ENCODE measurements at places on chromosomes 3 and 15.
A peak's percentile ranks its signal among the peaks of the same experiment; 100 is the strongest.

GRCh38 chr3:112327371-112327951 lies 5.5 kb upstream of the CD200 start:
- peak; percentile 70 for DNase-seq

GRCh38 chr15:82958638-82959037 lies 6.1 kb upstream of the HOMER2 start:
- no peak for DNase-seq

DNA sequence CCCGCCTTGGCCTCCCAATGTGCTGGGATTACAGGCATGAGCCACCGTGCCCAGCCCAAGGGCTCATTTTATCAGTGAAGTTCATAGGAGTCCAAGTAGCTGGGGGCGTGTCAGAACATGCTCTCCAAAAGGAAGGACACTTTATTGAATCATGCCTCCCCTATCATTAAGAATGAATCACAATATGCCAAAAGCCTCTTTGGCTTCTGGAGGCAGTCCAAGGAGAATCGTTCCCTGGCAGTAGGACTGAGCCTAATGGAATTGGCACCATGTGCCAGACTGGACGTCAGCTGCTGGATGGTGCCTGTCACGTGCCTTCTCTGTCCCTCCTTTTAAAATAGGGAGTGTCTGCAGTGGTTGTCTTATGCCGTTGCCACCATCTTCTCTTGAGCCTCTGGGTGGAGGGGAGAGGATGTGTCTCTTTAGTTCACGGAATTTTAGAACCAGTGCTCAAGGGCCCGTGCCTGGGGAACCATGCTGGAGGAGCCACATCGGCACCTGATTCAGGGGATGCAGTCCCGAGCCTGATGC lies 234.7 kb upstream of the LYSMD4 start:
- peak; percentile 98 for DNase-seq

DNA sequence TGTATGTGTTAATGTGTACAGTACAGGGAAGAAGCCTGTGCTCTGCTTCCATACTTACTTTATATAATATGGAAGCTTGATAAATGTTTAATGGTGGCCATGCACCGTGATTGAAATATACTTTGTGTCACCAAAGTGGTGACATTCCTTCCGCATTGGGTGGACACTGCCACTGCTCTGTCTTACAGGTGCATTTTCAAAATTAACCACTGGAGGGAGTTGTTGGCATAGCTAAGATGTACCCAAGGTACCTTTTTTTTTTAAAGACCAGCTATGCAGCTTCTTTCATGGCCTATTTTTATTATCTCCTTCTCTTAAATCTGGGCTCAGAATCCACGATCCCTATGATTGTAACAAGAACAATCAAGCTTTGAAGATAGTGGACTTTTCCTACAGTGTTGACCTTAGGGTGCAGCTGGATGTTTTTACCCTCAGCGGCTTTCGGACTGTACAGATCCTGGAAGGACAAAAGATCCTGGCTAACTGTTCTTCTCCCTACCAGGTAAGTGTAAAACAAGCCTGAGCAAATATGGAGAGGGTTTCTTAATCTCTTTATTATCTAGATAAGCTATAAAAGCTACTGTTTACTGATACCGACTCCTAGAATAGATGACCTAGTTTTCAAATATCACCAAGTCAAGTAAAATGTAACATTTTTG lies 21.6 kb upstream of the PAK6 start:
- DNase-seq = peak; percentile 74

DNA sequence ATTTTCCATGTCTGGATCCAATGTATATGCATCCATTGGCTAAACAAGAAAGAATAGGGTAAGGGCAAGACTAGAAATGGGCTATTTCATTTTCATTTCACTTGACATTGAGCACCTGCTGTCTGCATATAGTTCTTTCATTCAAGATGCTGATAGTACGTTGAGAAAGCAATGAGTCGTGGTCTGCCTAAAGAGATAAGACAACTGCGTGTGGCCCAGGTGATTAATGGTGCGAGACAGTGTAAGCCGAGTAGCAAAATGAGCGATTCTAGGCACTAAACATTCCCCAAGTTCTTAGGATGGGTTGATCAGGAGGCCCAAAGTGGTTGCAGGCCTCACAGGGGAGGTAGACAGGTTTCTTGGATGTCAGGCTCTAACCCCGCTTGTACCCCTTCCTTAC lies 235.4 kb downstream of the PDCD6IP start:
- DNase-seq = no peak

GRCh38 chr3:40653001-40653400 lies 128.2 kb downstream of the ZNF621 start:
- DNase-seq = no peak

- DNase-seq = no peak
Measured at GRCh38 chr15:63598473-63599400, 1.6 kb downstream of the FBXL22 start.

DNA sequence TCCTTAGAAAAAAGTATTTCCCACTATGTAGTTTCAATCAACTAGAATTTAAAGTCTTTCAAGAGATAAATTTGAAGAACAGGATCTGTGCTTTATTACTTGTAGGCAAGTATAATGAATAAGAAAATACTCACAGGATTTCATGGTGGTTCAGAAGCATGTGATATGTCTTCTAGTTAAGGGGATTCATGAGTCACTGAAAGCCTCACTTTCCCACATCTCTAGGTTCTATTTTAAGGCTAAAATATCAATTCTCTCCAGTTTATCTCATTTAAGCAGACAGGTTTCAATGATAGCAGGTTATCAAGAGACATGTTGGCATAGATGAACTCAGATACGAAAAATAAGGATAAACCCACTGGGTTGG lies 437.8 kb upstream of the BCHE start:
- DNase-seq = no peak

DNA sequence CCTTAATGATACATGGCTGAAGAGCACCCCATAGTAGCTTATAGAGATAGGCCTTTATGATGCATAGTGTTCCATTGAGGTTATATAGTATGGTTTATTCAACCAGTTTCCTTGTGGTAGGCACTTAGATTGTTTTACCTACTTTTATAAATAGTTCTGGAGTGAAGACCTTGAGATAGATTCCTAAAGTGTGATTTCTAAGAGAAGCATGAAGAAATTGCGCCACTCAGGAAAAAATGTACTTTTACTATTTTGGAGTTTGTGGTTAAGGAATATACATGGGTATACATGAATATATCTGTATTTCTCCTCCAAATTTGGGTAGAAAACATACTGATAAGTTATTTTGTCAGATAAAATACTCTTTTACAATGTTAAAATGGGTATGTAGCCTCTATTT lies 70.5 kb downstream of the CHD2 start:
- no peak for DNase-seq

DNA sequence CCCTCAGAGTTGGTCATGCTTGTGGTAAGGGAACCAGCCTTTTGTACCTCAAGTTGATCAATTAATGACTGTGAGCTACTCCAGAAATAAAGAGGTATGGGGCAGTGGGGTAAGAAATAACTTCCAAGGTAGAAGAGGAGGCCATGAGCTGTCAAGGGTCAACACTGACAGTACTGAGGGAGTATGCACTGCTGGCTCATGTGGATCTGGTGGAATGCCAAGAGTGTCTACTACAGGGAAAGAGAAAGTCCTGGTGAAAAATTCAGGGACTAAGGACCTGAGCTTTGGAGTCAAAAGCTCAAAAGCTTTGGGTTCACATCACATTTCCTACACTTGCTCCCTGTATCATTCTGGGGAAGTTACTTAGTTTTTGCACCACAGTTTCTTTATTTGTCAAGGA lies 154.9 kb downstream of the SEMA6D start:
- no peak for DNase-seq

GRCh38 chr3:73572368-73572767 lies 52.4 kb downstream of the PDZRN3 start:
- DNase-seq = no peak

DNA sequence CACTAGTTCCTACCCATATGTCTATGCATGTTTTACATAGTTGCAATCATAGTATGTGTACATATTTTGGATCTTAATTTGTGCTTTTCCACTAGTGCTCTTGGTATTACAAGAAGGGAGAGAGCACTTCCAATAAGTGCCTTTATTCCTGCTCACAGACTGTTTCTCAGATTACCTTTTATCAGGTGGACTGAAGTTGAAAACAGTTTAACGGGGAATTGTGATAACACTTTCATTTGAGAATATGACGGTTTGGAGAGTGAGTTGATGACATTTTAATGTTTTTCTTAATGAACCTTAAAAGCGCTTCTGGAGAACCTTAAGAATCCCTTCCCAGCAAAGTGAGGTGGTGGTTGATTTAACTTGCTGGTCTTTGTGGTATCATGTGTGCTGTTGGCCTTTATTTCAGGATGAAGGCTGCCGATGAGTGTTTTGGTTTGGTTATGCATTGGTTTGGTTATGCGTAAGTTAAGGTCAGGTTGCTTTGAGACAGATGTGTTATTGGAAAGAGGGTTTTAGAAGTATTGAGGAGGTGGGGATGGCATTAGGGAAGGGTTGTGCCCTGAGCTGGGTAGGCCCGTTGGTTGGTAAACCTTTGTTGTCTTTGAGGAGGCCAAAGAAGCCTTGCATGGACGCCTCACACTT lies 2.8 kb downstream of the EDEM1 start:
- no peak for DNase-seq

- DNase-seq = peak; percentile 91
Measured at GRCh38 chr15:85494048-85494777, 113.8 kb downstream of the AKAP13 start.

DNA sequence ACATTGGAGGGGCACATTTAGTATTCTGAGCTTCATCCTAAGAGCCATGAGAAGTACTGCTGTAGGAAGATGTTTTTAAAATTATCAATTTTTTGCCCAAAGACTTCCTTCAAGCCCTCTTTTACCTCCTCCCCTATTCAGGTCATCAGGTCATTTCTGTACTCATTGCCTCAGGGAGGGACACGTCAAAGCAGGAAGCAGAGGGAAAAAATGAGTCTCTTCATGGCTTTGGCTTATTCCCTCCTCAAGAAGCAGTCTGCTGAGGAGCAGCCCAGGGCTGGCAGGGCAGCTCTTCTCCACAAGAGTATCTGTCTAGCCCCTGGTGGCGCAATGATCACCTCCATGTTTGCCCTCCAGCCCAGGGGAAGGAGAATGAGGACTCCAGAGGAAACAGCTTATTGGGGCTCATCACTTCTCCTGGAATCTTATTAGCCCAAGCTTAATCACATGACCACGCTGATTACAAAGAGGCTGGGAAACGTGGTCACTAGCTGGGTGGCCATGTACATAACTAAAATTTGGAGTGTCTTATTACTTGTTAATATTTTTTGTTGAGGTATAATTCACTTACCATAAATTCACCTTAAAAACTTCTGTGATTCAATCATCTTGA lies 44.2 kb upstream of the GATA2 start:
- DNase-seq = no peak

DNA sequence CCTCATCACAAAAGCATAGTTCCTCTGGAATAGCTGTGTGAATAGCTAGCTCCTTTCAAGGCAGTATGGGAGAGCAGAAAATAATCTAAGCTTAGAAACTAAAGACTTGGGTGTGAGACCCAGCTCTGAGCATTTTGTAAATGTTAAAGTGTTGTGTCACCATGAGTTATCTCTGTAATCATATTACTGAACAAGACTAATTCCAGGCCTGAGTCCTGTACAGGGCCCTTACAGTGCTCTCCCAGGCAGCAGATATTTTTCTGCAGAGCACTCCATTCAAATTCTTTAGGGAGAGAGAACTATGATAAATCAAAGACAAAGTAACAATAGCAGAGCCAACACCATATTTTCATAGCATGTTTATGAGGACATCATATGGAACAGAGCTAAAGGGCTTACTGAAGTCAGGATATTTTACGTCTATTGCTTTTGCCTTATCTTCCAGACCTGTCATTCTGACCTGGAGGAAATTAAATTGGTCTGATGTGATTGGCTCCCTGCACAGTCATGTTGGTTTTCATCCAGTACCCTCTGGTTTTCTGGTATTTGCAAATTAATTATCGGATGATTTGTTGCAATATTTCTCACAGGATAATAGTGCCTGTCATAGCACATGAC lies 172.6 kb upstream of the PPP2R3A start:
- no peak for DNase-seq

- DNase-seq = peak; percentile 97
Measured at GRCh38 chr3:122533931-122534334, 19.2 kb upstream of the KPNA1 start.

DNA sequence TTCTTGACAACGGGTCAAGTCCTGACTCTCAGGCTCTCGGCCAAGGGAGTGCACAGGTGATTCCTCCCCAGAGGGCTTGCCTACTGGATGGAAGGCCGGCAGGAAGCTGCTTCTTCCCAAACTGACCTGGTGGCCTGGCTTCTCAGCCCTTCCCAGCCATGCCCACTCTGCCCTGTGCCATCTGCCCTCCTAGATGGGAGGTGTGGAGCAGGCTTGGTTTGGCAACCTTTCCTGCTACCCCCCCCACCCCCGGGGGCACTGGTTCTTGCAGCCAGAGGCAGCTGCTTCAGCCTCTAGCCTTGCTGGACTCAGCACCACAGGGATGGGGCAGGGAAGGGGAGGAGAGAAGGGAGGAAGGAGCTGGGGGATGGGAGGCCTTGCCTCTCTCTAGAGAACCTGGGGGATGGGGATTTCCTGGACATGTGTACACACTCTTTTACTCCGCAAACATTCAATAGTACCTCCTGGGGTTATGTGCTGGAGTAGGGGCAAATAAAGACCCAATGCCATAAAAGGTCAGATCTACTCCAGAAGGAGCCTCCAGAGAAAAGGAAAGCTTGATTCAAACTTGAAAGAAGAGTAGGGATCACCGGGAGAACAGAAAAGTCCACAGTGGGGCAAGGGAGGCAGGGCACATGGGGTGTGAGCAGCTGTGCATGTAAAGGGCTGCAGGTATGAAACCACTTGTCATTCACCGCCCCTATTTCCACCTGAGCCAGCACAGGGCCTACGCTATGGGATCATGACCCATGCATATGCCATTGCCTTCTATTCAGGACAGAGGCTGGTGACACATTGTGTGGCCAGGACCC lies 4.2 kb upstream of the DAPK2 start:
- no peak for DNase-seq

DNA sequence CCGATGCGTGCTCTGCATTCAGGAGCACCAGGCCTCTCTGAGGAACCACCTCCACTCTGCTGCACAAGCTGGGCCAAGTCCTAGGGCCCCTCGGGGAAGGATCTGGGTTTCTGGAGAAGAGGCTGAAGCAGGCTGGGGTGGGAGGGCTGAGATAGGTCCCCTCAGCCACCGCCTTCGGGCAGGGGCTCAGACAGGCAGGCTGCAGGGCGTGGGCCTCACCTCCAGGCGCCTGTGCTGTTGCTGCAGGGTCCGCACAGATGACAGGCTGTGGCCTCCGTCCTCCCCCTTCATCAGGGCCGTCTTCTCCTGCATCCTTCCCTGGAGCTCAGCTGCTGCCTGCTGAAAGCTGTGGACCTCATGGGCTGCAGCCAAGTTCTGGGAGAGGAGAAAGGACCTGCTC lies 15.2 kb downstream of the PLA2G4B start:
- DNase-seq = no peak

DNA sequence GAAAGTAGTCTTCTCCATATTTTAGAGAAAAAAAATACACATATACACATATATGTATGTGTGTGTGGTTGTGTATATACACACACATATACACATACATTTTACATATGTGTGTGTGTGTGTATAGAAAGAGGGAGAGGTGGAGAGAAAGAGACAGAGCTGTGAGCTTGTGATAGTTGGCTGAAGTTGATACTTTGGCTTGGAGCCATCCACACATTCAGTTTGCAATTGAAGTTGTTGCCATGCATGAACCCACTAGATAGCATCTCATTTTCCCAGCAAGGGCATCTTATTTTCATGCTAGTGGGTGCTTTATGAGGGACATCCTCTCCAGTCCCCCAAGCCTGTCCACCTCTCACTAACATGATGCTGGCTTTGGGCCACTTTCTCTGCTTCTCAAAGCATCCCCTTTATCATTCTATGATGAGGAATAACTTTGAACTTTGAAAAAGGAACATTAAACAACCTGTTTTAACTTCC lies 228.6 kb downstream of the ZNF621 start:
- no peak for DNase-seq

GRCh38 chr15:68407141-68407885 lies 24.6 kb downstream of the ITGA11 start:
- no peak for DNase-seq

Measured in epithelial cell of esophagus (primary cell).